ENCODE measurements at places on chromosomes 3 and 15.

DNA sequence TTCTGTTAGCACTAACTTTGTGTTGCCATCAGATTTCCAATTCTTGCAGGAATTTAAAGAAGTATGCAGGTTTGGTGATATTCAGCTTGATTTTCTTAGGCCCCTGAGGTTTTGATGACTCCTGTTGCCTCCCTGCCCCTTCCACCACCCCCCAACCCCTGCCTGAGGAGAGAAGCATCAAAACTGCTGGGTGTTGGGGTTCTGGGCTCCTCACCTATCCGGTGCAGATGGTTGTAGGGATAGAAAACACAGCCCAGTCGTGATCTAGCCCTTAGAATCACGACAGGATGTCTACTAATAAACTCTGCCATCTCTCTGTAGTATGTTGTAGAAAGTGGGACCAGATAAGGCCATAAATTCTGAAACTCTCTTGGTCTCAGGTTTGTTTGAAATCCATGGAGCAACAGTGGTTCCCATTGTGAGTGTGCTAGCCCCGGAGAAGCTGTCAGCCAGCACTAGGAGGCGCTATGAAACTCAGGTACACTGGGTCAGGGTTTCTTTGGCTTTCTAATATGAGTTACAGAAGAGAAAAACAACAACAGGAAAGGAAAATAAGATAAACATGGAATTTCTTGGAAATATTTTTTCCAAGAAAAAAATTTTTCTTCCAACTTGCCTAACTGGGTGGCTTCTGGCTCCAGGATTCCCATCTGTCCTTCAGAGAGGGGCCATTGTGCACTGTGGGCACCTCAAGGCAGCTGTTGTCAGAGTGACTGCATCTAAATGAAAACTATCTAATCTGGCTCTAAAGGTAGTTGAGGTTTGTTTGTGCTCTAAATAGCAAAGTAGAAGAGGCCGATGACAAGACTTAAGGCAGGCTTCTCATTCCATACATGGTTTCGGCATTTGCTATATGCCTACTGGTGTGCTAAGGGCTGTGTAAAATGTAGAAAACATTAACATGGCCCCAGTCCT is 8.7 kb downstream of the SRP14 start:
- no peak for DNase-seq

GRCh38 chr3:168956076-168956475 is 707.4 kb downstream of the MECOM start:
- DNase-seq = no peak

DNA sequence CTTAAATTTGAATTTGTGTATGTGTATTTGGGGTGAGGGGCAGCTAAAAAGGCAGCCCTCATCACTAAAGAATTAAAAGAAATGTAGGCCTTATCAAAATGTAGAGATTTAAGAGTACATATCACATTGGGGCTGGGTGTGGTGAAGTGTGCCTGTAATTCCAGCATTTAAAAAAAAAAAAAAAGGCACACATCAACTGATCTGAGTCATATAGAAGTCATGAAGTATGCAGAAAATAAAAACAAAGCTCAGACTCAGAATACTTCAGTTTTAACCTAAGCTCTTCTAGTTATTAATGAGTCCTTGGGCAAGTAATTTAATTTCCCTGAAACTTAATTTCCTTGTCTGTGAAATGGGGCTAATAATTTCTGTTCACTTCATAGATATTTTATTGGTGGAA is 31.6 kb downstream of the SLC24A1 start:
- no peak for DNase-seq

DNA sequence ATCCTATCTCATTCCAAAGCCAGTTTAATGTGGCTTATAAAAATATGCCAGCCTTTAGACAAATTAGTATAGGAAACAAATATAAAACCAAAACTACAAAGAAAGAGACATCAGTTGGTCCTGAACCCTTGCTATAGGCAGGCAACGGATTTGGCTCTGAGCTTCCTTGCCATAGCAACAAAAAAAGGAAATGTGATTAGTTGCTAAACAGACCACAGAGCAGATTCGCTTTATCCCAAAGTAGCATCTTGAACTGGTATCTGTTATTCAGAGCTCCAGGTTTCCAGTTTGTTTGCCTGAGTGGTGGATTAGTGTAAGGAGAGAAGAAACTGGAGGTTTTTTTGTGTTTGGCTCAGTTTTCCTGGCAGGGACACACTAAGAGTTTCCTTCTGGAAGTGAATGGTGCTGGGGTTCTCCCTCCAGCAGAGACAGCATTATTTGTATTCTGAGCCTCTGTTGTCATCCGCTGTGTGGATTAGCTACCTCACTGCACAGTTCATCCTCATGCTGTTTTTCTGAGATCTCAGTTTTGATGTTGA is 44.1 kb downstream of the CHST2 start:
- DNase-seq = no peak

GRCh38 chr3:48245136-48245535 is 4.2 kb downstream of the ZNF589 start:
- DNase-seq = no peak

- no peak for DNase-seq
These were observed 71.3 kb upstream of the FNDC3B start for GRCh38 chr3:171967932-171968678.

- no peak for DNase-seq
These were observed 53.5 kb downstream of the SUCNR1 start for GRCh38 chr3:151926956-151927355.

DNA sequence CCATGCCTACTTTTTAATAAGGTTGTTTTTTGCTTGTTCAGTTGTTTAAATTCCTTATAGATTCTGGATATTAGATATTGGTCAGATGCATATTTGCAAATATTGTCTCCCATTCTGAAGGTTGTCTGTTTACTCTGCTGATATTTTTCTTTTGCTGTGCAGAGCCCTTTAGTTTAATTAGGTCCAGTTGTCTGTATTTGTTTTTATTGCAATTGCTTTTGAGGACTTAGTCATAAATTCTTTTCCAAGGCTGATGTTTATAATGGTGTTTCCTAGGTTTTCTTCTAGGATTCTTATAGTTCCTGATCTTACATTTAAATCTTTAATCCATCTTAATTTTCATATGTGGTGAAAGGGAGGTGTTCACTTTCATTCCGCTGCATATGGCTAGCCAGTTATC is 77.4 kb downstream of the PTPRG start:
- DNase-seq = no peak

DNA sequence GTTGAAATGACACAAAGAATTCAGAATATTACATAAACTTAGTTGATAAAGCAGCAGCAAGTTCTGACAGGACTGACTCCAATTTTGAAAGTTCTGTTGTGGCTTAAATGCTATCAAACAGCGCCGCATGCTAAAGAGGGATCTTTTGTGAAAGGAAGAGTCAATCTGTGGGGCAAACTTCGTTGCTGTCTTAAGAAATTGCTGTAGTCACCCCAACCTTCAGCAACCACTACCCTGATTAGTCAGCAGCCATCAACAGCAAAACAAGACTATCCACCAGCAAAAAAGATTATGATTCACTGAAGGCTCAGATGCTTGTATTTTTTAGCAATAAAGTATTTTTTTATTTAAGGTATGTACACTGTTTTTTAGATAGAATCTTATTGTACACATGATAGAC is 14.2 kb downstream of the CRBN start:
- DNase-seq = peak; percentile 39

- no peak for DNase-seq
These were observed 308.9 kb downstream of the EPHB1 start for GRCh38 chr3:135103917-135104316.

- no peak for DNase-seq
These were observed 50.2 kb downstream of the GABRB3 start for GRCh38 chr15:26722621-26723160.

GRCh38 chr3:159819676-159820075 is 169.0 kb upstream of the IL12A start:
- no peak for DNase-seq

DNA sequence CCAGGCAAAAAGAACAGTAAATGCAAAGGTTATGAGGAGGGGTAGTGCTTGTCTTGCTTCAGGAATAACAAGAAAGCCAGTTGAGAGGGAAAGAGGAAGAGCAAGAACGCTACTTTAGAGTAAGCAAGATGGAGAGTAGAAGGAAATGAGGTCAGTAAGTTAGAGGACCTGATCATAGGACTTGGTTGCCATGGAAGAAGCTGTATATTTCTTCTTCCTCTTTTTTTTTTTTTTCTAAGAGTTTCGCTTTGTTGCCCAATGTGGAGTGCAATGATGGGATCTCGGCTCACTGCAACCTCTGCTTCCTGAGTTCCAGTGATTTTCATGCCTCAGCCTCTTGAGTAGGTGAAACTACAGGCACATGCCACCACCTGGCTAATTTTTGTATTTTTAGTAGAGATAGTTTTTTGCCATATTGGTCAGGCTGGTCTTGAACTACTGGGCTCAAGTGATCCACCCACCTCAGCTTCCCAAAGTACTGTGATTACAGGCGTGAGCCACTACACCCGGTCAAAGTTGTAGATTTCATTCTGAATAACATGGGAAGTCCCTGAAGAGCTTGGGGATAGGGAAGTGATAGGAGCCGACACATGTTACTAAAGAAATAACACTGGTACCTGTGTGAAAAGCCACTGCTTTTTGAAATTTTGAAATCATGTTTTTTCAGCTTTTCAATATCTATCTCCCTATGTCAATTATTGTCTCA is 527.9 kb upstream of the NAALADL2 start:
- no peak for DNase-seq

GRCh38 chr3:9590282-9590791 is 36.7 kb upstream of the LHFPL4 start:
- no peak for DNase-seq

DNA sequence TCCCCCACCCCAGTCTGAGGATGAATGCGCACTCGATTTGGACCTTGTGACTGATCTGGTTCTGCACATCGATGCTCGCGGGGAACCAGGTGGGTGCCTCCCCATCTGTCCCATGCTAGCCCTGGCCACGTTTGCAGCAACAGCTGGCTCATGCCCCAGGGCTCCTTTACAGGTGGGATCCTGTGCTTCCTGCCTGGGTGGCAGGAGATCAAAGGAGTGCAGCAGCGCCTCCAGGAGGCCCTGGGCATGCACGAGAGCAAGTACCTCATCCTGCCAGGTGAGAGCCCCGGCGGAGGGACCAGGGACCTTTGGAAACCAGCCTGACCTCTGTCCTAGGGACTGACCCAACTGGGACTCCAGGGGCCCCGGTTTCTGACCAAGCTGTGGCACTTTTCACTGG is 44.3 kb downstream of the DHX30 start:
- no peak for DNase-seq

DNA sequence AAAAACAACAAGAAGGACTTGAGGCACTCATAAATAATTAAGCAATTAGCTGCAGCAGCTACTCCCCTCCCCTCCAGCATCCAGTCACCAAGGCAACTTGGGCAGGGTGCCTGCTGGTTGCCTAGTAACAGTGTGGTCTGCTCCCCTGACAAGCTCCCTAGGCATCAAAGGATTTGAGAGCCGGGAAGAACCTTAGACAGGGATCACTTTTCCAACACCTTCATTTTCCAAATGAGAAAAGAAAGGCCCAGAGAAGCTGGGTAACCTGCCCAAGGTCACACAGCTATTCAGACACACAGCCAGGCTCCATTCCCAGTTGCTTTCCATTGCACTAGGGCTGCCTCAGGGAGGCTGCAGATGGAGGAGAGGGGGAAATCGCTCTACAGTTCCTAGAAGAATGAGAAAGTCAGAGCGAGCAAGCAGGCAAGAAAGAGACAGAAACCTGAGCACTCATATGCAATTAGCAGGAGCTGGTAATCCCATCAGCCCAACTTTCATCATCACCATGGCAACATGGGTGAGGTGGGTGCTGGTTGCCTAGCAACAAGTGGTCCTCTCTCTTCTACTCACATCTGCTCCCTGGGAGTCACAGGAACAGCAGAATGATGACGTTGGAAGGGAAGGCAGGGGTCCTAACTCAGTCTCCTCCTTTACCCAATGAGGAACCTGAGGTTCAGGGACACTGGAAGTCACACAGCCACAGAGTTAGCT is 3.6 kb upstream of the EIF4E3 start:
- DNase-seq = peak; percentile 51

DNA sequence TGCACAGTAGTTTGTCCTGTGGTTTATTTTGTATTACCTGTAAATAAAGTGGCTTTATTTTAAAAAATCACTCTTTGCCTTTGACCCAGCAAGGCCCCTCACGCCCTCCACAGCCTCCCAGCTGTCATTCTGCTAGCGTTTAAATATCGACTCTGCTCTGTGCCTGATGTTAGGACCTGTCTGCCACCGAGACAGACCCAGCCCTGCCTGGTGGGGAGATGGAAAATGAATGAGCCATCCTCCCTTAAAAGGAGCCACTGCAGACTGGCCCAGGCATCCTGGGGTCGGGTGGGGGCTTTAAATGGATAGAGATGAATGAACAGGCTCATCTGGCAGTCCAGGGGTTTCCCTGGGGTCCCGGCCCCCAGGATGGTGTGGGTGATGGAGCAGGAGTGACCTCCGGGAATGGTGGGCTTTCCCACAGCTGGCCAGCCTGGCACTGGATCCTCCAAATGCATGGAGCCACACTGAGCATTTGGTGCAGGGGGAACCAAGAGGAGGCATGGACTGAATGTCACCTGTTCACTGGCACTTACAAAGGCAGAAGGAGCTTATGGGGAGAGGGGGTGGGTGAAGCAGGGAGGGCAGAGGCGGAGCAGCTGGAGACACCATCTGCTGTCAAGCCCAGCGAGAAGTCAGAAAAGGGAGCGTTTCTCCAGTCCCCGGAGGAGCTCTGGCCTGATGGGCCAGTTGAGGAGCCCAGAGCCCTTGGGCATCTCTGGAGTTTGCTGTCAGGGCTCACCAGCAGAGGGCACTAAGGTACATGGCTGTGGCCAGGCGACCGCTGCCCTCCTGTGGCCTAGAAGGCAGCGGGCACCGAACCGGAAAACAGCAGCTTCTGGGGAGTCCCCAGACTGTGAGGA is 11.9 kb downstream of the GRM2 start:
- peak; percentile 45 for DNase-seq

DNA sequence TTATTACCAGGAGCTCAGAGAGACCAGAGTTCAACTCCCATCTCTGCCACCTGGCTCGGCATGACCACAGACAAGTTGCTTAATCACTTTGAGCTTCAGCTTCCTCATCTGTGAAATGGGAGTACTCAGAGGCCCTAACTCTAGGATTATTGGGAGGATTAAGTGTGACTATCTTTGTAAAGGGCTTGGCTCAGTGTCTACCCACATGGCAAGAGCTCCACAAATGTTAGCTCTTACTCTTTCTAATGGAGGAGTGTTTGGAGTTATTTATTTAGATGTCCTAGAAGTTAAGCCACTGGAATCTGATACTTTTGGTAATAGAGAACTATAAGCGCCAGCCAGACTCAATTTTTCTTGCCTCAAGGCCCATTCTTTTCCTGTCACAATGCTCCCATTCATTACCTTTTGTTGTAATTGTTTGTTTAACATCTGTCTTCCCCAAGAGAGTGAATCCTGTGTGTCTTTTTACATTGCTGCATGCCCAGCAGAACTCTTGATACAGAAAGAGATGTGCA is 12.3 kb upstream of the LMCD1 start:
- no peak for DNase-seq

DNA sequence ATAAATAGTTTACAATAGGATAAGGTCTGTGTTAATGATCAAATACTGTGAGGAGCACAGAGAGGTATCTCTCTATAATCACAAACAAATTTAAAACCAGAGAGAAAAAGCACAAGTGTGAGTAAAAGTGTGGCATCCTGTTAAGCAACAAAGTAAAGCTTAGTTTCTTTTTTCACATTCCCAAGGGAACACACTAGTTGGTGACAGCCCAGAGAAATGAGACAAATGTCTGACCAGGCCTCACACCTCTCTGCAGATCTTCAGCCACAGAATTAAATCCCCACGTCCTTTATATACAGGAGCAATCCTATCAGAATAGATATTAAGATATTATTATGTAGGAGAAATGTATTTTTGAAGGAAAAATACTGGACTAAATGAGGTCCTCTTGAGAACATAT is 2.7 kb downstream of the FBN1 start:
- DNase-seq = no peak

- DNase-seq = no peak
These were observed 118.9 kb downstream of the ANXA2 start for GRCh38 chr15:60278879-60279278.
